ENCODE measurements at places on chromosomes 11 and 22.

- no peak for DNase-seq
Observed at GRCh38 chr22:46049726-46050450, 72.9 kb upstream of the WNT7B start.

DNA sequence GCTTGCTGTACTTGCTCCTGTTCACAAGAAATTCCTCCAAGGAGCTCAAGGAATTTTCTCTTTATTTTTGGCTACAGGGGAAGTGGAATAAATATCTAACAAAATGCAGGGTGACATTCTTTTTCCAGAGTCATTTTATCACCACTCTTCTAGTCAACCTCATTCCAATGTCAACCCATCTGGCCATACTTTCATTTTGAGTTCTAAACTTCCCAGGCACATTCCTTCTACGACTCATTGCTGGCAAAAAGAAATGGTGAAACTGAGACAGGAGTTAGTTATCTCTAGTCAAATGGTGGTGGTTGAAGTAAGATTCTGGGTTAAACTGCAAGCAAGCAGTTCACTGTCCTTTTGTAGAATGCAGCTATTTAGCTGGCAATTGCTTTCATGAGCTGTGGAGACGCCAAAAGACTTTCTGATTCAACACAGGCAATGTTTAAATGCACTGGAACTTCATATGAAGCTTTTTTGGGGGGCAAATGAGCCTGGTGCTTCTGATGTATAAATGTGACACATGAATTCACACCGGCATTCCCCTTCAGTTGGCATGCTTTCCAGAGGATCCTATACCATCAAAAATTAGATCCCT is 304.6 kb downstream of the CADM1 start:
- no peak for DNase-seq

DNA sequence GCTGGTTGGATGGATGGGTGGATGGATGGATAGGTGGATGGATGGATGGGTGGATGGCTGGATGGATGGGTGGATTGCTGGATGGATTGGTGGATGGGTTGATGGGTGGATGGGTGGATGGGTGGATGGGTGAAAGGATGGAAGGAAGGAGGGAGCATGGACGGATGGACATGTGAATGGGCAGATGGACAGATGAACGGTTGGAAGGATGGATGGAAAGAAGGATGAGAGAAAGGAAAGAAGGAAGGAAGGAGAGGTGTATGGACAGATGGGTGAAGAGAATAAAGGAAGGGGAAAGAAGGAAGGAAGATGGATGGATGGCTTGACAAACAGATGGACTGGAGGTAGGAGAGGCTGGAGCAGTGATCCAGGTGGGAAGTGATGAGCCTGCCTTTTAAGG is 5.4 kb downstream of the FGF3 start:
- no peak for DNase-seq

- DNase-seq = no peak
Observed at GRCh38 chr22:50180727-50181521, 4.8 kb upstream of the TRABD start.

- no peak for DNase-seq
Observed at GRCh38 chr11:81005595-81005994, 1564.8 kb upstream of the TENM4 start.

Measured in stimulated activated CD8-positive, alpha-beta memory T cell treated with anti-CD3 and anti-CD28 coated beads, Interleukin-7, amount 100 ng/mL, for 48 hours (primary cell).